ENCODE measurements at places on chromosomes 2 and 18. TPM values are rescaled to one million over a fixed set of nuclear protein-coding genes. Genes with fewer than 3 reads are reported as not detected.

DNA sequence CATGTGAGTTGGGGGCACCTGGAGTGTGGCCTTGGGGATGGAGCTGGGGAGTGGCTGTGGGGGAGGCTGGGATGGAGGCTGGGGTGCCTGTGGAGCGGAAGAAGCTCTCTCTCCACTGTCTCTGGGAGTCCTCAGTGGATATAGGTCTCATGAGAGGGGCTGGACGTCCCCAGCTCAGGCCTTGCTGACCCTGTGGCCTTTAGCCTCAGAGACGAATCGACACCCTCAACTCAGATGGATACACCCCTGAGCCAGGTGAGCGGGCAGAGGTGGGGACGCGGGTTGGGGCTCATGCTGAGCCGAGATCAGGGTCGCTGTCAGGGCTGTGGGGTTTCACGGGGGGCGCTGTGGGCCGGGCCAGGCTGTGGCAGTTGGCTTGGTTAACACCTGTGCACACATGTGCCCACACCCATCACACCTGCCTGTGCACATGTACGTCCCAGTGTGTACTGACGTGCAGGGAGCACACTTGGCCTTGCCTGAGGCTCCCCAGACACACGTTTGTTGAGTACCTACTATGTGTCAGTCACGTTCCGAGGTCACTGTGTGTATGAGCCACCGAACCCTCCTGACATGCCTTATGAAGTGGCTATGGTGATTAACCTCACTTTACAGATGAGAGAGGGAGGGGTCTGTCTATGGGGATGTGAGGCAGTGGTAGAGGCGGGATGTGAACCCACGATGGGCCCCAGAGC, 20.1 kb downstream of the ZAP70 start:
- DNase-seq = no peak

DNA sequence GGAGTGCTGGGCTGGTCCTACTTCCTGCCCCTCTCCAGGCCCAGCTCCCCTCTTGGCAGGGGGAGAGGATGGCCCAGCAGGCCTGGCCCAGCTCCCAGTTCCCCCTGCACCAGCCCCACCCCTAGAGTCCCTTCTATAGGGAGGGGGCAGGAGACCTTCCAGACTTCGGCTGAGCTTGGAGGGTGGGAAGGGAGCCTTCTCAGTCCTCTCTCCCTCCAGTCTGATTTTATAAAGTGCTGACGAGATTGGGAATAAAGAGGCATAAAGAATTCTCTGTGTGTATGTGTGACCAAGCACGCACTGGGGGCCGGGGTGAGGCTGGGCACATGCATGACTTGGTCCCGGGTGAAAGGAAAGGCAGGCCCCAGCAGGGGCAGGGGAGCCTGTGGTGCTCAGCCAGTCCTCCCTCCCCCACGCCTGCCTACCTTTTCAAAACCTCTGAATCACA, 5.1 kb downstream of the CHPF start:
- no peak for DNase-seq

GRCh38 chr2:439556-440402, 151.9 kb upstream of the ALKAL2 start:
- no peak for DNase-seq

GRCh38 chr2:64548761-64549160, 24.6 kb downstream of the AFTPH start:
- no peak for DNase-seq

DNA sequence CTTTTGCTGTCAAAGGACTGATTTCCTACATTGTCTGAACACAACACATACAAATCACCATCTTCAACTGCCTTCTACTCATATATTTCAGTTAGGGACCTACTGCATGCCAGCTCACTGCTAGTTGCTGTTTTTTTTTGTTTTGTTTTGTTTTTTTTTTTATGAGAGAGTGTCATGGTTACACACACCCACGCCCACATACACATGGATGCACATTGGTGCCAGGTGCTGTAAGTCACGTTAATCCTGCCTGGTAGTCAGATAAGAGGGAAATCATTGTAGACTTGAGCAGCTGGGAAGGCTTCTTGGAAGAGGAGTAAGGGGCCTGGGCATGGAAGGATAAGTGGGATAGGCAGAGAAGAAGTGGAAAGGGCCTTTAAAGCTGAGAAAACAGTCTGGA, 209.9 kb downstream of the TDRD15 start:
- DNase-seq = no peak

DNA sequence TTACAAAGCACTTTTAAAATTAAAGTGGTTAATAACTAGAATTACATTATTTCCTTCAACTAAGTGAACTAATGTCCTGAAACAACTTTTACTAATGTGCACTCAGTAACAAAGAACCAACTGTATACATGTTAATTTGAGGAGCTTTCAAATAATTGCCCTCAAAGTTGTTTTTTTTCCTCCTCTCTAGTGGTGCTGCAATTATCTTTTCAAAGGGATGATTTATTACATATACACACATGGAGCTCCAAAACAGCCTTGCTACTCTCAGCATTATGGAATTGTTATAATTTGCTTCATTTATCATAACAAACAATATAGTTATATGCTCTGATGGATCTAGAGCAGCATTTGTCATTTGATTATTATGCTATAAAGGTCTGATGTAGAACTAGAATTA, 246.3 kb upstream of the RASGRP3 start:
- no peak for DNase-seq

DNA sequence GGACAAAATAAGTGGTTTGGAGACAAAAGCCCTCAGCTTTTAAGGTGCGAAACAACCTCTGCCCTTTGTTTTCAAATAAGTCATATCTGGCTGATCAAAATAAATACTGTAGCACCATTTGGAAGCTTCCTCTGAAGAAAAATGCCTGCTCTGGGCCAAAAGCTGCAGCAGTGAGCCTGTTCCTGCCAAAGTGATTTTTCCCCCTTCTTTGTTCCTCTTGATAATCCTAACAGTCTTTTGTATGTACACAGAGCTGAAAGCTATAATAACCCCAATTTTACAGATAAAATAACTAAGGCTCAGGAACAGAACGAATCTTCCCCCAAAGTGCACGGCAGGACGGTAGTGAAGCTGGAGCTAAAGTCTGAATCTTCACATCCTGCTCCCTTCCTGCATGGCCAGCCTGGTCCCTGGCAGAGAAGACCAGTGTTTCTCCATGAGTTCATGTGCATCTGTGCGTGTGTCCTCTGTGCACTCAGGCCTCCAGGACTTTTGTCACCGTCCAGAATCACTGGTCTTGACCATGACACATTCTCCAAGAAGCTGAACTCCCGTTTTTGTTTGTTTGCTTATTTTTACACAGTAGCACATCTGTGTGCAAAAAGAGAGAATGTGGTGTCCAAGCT, 2114.1 kb upstream of the PIK3C3 start:
- DNase-seq = no peak

The FOXI3 gene
- not detected for total RNA-seq

GRCh38 chr18:48296581-48296980, 112.6 kb downstream of the ZBTB7C start:
- no peak for DNase-seq

The MYO5B gene
- 26.2 TPM for total RNA-seq

The IL36RN gene
- total RNA-seq = not detected

The SPP2 gene
- total RNA-seq = not detected

DNA sequence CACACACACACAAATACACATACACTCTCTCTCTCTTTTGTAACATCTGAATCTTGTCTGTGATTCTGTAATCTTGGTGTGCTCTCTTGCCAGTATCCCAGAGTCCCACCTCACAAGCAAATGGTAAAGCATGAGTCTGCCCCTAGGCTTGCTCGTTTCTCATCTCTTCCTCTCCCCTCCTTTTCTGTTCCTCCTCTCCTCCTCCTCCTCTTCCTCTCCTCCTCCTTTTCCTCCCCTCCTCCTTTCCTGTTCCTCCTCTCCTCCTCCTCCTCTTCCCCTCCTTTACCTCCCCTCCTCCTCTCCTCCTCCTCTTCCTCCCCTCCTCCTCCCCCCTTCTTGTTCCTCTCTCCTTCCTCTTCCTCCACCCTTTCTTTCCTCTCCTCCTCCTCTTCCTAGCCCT, 59.0 kb downstream of the TNFRSF11A start:
- DNase-seq = no peak

DNA sequence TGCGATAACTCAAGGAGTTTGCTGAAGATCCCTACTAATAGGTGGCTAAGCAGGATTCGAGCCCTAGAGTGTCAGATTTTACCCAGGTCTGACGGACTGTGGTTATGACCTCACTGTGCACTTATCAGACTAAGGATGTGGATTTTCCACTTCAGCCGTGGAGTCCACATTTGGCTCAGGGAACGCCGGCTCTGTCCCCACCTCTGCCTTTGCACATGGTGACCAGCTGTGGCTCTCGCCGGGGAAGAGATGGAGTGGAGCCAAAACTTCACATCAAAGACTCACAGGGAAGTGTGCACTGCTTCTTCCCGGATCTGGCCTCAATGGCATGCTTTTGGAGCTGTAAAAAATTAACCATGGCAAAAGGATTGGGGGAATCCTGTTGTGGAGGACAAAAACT, 249.3 kb upstream of the APCDD1 start:
- no peak for DNase-seq

The QPCT gene
- 311 TPM for total RNA-seq

DNA sequence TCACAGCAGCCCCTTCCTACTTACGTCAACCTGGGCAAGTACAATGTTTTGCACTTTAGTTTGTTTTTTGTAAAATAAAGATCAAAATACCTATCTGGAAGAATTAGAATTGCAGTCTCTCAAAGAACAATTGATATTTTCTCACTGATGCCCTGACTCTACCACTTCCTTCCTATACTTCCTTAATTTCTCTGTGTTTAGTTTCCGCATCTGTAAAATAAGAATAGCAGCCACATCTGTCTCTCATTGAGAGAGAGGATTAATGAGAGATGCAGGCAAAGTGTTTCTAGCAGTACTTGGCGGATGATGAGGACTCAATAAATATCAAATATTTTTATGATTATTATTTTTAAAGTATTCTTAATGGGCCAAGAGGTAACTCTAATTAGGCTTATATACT, 122.6 kb upstream of the PIEZO2 start:
- DNase-seq = no peak

DNA sequence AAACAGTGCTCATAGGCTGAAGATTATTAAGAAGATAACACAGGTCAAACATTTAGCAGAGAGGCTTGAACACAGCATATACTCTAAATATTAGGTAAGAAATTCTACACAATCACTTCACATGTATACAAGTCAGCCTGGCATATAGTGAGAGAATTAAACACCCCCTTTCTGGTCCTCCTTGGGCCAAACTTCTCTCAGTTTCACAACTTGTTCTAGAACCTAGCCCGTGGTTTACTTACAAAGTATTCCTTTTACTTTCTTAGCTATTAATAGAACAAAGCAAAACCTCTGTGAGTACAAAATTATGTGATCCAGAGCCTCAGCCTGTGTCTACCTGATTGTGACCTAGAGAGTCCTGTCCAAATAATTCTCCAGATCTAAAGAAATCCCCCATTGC, 562.8 kb downstream of the TNS1 start:
- no peak for DNase-seq

GRCh38 chr2:68845043-68845442, 26.2 kb downstream of the BMP10 start:
- no peak for DNase-seq

DNA sequence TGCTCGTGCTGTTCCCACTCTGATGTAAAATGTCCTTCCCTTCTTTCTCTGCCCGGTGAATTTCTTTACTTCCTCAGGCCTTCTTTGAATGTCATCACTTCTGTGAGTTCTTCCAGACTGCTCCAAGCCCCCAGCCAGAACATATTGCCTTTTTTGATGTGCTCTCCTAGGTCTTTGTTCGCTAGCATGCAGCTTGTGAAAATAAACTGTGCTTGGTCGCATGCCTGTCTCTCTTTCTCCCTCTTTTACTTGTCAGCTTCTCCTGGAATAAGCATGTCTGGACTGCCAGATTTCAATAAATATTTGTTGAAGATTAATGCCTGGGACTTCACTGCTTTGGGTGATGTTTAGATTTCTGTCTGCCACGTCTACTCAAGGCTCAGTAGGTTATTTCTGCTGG, 82.7 kb upstream of the ARHGAP28 start:
- DNase-seq = no peak

GRCh38 chr2:229081411-229081810, 189.7 kb downstream of the PID1 start:
- no peak for DNase-seq
